ENCODE measurements at places on chromosomes 16 and 17.

DNA sequence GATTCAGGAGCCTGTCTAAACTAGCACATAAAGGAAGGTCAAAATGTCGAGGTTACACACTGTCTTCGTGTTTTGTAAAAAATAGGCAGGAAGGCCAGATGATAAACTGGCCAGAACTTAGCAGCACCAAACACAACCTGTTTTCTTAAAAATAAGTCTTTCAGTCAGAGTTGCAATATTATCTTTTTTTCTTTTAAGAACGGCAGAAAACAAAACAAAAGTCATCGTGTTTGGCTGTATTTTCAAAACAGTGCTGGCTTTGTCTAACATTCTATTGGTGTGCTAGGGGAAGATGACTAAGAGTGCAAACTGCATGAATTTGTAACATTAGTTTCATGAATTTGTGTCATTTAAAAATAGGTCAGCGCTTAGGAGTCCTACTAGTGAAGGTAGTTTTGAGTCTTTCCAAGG, 5.3 kb downstream of the MAF start:
- no peak for DNase-seq

- no peak for DNase-seq
These were observed 36.1 kb downstream of the NLK start for GRCh38 chr17:28078341-28079229.

GRCh38 chr17:74744349-74744713, 4.1 kb upstream of the NHERF1 start:
- DNase-seq, result no peak

- no peak for DNase-seq
These were observed 60.4 kb downstream of the ZDHHC7 start for GRCh38 chr16:84950906-84951305.

DNA sequence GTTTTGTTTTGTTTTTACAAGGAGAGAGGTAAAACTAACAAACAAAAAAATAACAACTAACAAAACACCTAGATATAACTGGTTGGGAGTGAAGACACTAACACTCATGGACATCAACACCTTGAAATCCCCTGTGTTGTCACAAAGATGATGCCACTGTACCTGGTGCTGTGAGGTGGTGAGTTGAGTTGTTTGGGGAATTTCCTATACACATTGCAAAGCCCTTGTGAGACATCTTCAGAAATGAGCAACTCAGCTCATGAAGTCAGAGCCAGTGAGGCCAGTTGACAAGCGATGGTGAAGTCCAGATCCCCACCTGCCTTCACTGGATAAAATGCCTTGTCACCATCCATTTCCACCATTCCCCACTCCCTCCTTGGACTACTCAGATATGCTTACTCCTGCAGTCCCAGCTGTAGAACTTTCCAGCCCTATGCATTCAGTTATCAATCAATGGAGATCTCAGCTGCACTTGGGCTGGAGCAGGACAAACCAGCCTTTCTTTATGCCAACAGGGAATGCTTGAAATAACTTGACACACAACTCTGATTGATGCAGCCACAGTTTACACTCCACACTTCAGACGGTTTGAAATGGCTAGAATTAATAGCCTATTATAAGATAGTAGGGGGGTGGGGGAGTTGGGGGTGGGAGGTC, 22.2 kb downstream of the ANKFN1 start:
- no peak for DNase-seq

DNA sequence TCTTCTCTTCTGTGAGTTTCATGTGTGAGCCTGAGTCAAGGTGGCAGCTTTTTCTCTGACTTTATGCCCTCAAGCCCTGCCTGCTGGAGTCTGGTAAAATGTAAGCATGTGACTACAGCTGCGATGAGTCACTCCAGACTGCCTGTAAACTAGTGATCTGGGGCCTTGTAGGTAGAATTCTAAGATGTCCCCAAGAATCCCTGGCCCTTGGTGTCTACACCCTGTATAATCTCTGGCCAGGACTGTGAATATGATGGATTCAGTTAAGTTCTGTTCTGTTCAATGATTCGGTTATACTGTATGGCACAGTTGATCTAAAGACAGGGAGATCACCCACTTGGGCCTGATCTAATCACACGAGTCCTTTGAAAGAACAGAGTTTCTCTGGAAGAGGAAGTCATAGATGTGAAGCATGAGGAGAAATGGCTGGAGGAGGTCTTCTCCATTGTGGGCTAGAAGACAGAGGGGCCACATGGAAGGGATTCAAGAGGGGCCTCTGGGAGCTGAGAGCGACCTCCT, 29.8 kb downstream of the PRSS54 start:
- no peak for DNase-seq

DNA sequence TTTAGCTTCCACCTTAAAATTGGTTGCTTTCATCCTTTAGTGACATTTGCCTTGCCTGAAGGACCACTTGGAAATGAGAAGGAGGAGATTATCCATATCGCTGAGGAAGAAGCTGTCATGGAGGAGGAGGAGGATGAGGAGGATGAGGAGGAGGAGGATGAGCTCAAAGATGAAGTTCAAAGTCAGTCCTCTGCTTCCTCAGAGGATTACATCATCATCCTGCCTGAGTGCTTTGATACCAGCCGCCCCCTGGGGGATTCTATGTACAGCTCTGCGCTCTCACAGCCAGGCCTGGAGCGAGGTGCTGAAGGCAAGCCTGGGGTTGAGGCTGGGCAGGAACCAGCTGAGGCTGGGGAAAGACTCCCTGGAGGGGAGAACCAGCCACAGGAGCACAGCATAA, 11.5 kb upstream of the TMEM106A start:
- DNase-seq, result no peak

- DNase-seq, result no peak
These were observed 4.3 kb downstream of the DOC2B start for GRCh38 chr17:177155-177554.

GRCh38 chr16:46972429-46973206, 856 bp downstream of the DNAJA2 start:
- DNase-seq, result peak; percentile 42

GRCh38 chr17:38891441-38891840, 21.6 kb downstream of the LASP1 start:
- no peak for DNase-seq

GRCh38 chr17:72439893-72440502, 319.2 kb downstream of the SOX9 start:
- DNase-seq, result no peak

GRCh38 chr17:49555495-49556222, 20.0 kb upstream of the NXPH3 start:
- no peak for DNase-seq

DNA sequence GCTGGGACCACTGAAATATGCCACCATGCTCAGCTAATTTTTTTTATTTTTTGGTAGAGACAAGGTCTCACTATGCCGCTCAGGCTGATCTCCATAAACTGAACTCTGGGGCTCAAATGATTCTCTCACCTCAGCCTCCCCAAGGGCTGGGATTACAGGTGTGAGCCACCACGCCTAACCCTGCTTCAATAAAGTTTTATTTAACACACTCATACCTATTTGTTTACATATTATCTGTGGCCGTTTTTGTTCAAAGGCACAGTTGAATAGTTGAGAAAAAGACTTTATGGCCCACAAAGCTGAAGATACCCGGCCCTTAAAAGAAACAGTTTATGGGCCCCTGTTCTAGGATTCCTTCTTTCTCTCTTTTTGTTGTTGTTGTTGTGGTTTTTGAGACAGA, 419.8 kb downstream of the SLC39A11 start:
- no peak for DNase-seq

- DNase-seq, result no peak
These were observed 1.0 kb downstream of the FLOT2 start for GRCh38 chr17:28896491-28896883.

DNA sequence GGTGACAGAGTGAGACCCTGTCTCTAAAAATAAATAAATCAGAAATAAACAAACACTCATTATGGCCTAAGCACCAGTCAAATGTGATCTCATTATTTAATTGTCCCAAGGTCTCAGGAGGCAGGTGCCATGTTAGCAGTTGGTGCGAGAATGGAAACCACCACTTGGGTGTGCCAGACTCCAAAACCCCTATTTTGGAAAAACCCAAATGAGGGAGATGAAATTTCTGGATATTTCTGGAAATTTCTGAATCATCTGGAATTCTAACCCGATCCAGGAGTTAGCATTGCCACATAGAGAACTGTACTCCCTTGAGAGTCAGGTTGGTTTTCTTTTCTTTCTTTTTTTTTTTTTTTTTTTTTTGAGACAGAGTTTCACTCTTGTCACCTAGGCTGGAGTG, 264.0 kb downstream of the XYLT1 start:
- DNase-seq, result no peak

DNA sequence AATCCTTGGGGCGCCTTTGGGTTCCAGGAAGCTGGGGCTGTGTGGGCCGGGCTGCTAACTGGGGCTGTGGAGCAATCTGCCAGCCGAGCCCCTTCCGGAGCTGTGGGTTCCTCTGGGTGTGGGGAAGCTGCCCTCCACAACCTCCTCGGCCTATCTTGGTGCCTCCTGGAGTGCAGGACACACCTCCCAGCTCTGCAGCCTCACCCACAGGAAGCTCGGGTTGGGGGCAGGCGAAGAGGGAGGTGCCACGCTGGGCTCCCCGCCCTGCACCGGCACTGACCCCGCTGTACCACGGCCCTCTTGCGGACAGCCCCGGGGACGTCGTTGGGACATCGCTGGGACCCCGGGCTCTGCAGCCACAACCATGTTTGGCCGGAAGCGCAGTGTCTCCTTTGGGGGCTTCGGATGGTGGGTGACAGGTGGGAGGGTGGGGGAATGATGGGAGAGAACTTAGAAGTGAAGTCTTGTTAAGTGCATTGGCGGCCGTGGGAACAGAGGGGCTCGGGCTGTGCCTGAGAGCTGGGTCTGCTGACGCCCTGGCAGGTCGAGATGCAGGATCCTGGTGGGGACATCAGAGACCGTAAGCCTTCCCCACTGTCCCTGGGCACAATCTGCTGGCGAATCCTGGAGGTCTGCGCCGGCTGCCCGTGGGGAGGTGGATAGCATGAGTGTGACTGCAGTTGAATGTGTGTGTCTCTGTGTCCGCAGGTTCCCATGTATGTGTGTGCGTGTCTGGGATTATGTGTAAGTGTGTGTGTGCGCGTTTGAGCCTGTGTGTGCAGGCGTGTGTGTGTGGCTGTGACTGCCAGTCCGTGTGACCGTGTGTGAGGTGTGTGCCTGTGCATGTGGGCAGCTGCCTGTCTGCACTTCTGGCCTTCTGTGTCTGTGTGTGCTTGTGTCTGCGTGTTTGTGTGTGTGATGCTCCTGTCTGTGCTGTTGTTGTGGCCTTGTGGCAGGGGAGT, at the start of gene RAP1GAP2:
Gene RAP1GAP2 (plus strand): TSS at position 275 of the 962 bp plus-strand sequence. CDS start 90 bp downstream, at position 365.
- peak; percentile 88 for DNase-seq

- DNase-seq, result no peak
These were observed 43.6 kb downstream of the NFATC3 start for GRCh38 chr16:68128577-68129305.

DNA sequence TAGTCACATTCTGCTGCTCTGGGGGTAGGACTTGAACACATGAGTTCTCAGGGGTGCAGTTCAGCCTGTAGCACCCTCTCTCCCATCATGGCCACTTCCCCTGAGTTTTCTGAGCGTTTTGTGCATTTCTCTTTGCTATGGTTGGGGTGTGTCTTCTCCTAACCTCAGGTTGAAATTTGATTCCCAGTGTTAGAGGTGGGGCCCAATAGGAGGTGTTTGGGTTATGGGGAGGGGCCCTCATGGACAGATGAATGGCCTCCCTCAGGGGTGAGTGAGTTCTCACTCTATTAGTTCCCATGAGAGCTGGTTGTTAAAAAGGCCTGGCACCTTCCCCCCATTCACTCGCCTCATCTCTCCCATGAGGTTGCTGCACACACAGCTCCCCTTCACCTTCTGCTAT, 101.1 kb downstream of the FOXL1 start:
- DNase-seq, result no peak

DNA sequence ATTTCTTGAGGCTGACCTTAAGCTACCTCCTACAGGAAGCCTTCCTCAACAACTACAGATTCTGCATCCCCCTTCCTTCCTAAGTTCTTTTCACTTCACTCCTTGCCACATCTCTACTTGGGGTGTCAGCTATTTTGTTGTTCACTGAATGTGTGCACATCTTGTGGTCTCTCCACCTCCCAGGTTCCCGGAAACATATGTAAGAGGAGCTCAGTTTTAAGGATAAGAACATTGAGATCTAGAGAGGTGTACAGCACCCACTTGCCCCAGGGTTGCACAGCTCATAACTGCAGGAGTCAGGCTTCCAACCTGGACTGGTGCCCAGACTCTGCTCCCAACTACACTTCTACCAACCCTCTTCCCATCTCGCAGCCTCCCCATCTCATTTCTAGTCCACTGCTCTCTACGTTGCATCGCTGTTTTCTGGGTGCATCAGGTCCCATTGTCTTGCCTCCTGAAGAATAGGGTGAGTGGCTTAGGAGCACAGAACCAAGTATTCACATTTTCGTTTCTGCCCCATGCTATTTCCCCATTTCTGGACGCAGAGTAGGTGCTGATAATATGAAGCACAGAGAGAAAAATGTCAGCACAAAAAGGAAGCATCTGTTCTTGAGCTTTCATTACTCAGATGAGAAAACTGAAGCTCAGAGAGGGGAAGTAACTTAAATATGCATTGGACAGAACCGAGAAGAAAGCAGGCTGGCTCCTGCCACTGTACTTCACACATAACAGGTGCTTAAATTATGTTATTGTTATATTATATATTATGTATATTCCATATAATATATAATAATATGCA, 292.0 kb upstream of the CCL2 start:
- DNase-seq, result no peak

GRCh38 chr17:70855401-70856054, 686.2 kb downstream of the KCNJ2 start:
- DNase-seq, result no peak

DNA sequence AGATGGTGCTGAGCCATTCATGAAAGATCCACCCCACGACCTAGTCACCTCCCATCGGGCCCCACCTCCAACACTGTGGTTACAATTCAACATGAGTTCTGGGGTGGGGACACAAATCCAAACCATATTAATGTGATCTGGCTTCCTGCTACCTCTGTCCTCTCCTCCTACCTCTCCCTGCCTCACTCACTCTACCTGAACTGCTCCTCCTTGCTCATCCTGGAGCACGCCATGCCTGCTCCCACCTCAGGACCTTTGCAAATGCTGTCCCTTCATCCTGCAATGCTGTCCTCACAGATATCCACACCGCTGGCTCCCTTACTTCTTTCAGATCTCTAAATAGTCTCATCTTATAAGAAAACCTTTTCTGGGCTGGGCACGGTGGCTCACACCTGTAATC, 10.8 kb upstream of the SLC13A5 start:
- no peak for DNase-seq
